Stimulated activated CD4-positive, alpha-beta T cell treated with anti-CD3 and anti-CD28 coated beads, Interleukin-12 subunit alpha, Interleukin-12 subunit beta, amount 100 ng/mL, for 4 hours (primary cell): ENCODE measurements at places on chromosomes 3 and 15.

DNA sequence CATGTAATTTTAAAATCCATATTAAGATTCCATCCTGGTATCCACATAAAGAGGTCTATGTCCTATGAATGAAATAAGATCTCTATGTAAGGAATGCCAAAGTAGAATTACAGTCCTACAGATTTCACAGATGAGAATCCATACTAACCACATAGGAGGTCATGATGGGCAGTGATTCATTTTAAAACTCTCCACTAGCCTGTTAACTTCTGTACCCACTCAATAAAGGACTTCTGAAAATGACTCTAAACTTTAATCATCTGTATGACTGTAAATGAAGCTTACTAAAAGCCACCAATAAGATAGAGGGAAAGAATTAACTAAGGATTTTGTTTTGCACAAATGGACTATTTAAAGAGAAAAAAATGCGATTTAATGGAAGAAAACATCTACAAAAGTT lies 28.7 kb downstream of the MORC1 start:
- no peak for DNase-seq

- no peak for DNase-seq
Measured at GRCh38 chr3:168951368-168951767, 712.1 kb downstream of the MECOM start.

- DNase-seq: no peak
Measured at GRCh38 chr3:17356585-17356984, 385.8 kb downstream of the TBC1D5 start.

DNA sequence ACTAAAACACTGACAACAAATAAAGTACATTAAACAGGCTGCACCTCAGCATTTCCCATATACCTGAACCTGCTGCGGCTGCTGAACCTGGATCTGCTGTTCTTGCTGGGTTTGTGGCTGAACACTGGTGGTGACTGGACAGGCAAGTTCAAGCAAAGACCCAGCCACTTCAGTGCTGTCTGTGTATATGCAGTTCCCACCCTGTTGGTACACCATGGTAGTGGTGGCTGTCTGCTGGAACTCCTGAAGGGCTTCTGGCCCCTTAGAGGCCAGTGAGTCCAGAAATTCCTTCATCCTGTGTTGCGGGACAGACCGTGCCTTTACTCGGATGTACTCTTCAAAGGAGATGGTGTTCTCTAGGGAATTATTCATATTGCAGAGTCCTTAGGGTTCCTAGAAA lies 17.2 kb downstream of the QRICH1 start:
- DNase-seq: no peak

DNA sequence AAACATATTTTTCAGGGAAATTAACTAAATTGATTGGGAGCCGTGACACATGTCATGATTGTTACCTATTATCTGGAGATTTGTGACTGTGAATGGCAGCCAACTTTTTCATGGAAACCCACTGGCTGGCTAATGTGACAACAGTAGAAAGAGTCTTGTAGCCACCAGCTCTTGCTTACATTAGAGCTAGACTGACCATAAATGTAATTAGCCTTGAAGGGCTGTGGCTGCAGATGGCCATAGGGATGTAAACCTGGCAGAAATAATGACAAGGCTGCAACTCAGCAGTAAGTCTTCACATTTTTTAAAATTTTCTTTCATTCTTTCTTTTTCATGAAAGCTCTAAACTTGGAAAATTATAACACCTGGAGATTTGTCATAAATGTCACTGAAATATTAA lies 168.2 kb upstream of the ROBO2 start:
- DNase-seq: no peak

- DNase-seq: no peak
Measured at GRCh38 chr15:40080847-40081246, 27.8 kb downstream of the BMF start.

- no peak for DNase-seq
Measured at GRCh38 chr3:141557961-141558706, 71.3 kb downstream of the RASA2 start.

- no peak for DNase-seq
Measured at GRCh38 chr3:127692501-127693335, 20.0 kb downstream of the ABTB1 start.

DNA sequence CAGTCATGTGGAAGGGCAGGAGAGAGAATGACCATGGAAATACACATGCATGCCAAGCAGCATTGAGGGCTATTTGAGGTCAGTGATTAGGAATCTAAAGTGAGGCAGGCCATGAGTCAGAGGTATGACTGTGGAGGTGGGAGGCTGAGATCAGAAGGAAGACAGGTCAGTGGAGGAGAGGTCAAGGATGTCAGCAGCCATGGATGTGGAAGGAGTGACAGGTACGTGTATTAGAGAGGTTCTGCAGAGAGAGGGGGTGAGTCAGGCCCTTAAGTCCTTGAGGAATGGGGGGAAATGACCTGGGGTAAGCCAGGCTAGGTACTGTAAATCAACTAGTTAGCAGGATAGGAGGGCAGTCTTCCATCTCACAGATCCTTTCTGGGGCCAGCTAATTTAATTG lies 166.6 kb downstream of the ANO10 start:
- no peak for DNase-seq

DNA sequence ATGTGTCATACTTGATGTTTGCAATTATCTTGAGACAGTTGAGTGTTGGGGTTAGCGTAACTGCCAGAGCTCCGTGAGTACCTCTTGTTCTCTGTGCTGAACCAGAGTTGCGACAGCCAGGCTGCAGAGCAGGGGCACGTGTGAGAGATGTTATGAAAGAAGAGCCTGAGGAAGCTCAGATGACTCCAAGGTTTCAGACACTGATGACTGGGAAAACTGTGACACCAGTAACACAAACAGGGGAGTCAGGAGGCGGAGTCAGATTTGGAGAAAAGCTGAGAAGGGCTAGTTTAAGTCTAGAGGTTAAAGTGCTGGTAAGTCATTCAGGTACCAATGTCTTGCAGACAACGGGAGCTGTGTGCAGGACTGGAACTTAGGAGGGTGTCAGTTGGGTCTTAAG lies 45.0 kb downstream of the BLM start:
- no peak for DNase-seq

- DNase-seq: no peak
Measured at GRCh38 chr3:115245899-115246298, 98.8 kb upstream of the ZBTB20 start.

DNA sequence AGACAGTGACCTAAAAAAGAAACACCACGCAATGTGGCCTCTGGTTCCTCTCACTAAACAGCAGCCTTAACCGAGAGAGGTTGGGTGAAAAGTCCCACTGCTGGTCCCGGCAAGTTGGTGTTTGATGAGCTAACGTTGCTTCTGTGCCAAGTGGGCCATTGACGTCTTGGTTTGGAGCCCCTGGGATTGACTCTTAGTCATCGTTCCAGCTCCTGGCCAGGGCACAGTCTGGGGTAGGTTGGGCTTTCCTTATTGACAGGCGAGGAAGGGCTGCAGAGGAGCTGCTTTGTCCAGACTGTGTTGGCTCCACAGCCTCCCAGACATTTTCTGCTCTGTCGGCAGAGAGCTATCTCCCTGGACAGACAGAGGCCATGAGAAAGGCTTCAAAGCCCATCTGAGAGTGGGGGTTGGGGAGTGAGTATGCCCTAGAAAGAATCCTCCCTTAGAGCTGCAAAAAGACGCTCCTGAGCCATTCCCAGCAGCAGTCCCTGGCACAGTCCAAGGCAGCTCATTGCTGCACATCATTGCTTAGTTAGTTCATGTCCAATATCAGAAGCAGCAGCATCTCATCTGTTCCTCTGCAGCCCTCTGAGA lies 28.6 kb upstream of the C3orf80 start:
- DNase-seq: no peak

DNA sequence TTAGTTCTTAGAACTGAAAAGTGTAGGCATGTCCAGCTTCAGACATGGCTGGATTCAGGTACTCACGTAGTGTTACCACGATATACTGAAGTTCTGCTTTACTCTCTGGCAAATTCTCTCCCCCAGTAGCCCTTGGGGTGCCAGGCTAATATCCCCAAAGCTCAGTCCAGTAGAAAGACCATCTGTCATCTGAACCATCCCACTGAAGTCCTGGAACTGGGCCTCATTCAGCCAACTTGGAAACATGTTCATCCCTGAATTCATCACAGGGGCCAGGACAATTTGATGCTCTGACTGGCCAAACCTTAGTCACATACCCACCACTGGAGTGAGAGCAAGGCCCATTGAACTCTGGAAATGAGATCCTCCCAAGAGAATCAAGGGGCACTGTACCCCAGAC lies 8.2 kb downstream of the EFCC1 start:
- DNase-seq: no peak

GRCh38 chr3:53261712-53262111 lies 5.9 kb upstream of the TKT start:
- DNase-seq: no peak

- DNase-seq: no peak
Measured at GRCh38 chr3:172307141-172307560, 141.1 kb downstream of the GHSR start.

- no peak for DNase-seq
Measured at GRCh38 chr15:43168192-43169107, 16.8 kb upstream of the CCNDBP1 start.

DNA sequence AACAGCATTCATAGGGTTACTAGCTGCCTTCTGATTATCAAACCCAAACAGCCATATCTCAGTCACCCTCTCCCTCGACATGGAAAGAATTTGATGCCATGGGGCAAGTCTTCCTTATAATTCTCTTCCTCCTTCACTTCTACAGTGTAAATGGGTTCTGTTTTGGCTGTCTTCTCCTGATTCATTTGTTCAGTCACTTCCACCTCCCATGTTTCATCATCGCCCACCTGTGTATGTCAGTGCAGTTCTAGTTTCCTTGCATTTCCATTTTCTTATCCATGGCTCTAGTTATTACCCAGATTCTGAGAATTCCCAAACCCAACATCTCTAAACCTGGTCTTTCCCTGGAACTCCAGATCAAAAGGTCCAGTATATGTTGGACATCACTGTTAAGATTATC lies 41.0 kb downstream of the RIOX2 start:
- DNase-seq: no peak

DNA sequence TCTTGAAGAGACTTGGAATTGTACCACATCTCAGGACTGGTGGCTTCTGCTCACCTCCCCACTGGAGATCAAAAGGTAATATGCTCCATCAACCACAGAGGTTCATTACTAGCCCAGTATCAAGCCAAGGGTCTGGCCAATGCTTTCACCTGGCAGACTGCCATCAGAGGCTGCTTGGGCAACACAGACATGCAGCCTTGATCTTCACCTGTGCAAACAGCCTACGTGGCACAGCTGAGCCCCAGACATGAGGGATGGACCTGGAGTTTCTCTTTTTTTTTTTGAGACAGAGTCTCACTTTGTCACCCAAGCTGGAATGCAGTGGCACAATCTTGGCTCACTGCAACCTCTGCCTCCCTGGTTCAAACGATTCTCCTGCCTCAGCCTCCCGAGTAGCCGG lies 105.6 kb upstream of the HES1 start:
- DNase-seq: no peak

DNA sequence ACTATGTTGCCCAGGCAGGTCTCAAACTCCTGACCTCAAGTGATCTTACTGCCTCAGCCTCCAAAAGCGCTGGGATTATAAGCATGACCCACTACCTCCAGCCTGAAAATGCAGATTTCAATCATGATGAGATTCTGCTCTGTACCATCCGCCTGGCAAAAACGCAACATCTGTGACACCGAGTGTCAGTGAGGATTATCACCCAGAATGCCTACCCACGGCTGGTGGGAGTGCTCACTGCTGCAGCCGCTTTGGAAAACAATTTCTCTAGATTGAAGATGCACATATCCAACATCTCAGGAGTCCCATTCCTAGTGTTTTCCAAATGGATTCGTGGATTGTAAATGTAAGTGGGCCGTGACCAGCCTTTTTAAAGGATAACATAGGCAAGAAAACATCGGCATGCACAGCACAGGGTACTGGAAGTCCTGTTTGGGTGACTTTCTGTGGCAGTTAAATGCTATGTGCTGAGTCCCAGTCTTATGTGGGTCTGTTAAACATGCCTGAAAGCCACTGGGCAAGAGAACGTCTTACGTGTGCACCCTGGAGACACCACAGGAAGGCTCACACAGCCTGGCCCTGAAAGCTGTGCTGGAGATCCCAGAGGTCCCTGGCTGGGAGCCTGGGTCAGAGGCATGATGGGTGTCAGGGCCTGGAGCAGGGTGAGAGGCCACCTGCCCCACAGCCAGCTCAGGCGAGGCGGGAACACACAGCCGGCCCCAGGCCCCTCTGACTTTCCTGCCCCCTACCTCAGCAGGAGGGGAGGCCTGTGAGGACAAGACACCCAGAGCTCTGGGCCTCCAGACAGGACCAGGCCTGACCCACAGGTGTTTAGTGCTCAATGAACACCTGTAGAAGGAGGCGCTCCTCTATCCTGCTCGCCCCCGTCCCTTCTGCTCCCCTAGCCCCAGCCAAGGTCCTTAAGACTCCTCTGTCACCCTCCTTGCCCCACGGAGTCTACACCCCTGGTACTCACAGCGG lies 918 bp downstream of the PRSS50 start:
- DNase-seq: no peak

GRCh38 chr3:97009427-97010019 lies 195.1 kb downstream of the EPHA6 start:
- no peak for DNase-seq

DNA sequence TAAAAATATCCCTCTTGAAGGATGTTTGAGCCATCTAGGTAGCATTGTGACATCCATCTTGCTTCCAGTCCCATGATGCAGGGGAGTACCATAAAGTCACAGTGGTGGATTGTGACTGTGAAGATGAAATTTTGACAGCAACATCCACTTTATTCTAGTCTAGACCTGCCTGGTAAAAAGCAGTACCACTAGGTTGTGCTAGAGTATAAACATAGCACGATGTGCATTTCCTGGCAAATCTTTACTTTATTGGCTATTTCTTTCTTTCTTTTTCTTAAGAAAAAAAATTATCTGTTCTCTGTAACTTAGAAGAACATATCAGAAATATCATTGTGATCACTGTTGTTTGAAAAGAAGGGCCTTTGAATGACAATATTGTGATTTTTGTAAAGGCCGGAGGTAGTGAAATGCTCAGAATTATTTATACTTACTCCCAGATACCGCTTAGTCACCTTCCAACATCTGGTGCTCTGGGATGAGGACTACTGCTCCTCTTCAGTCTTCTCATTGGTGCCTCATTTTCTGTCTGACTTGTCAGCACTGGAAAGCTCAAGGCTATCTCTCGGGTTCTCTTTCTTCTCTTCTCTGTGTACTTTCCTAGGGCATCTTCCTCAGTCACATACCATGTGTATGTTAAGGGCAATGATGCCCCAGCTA lies 35.6 kb downstream of the AGBL1 start:
- no peak for DNase-seq
